Psoas muscle (tissue), 8 donors: ENCODE measurements at places on chromosomes 2 and 18. TPM values are rescaled to one million over a fixed set of nuclear protein-coding genes. Genes with fewer than 3 reads are reported as not detected.

The KLF7 gene
- polyA plus RNA-seq, result 2.4 TPM

GRCh38 chr2:228594012-228594411 lies 412.5 kb upstream of the SPHKAP start:
- H3K27ac ChIP-seq, result no peak overlapping the region
- no peaks in the 10 kb centered on the region for H3K36me3 ChIP-seq
- H3K4me1 ChIP-seq, result no peaks in the 10 kb centered on the region
- DNase-seq, result no peak

DNA sequence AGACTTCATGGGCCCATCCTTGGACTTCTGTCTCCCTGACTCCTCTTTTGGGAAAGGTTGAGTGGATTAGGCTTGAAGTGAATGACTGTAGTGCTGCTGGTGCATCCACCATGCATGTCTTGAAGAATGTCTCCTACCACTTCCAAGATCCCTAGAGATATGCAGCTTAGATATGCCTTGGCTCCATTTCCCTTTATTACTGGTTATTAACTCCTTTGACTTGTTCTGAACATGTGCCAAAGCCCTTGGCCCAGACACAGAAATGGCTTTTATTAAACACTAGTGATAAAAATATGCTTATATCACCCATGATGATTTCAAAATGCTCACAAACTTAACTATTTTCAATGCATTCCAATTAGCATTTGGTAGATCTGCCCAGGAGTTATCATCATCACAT lies 90.0 kb upstream of the SLC14A2 start:
- peaks cover 9% of the 10 kb centered on the region for H3K4me1 ChIP-seq
- H3K4me3 ChIP-seq, result no peak overlapping the region
- H3K36me3 ChIP-seq, result no peaks in the 10 kb centered on the region
- no peak for DNase-seq
- H3K27me3 ChIP-seq, result no peaks in the 10 kb centered on the region

GRCh38 chr2:46700435-46700834 lies 215.2 kb downstream of the MCFD2 start:
- no peak overlapping the region for H3K27ac ChIP-seq
- no peak for DNase-seq
- peaks cover 44% of the 10 kb centered on the region for H3K4me1 ChIP-seq
- no peaks in the 10 kb centered on the region for H3K27me3 ChIP-seq

GRCh38 chr2:215784371-215784783 lies 229.0 kb downstream of the MREG start:
- H3K4me1 ChIP-seq, result no peaks in the 10 kb centered on the region
- H3K4me3 ChIP-seq, result no peak overlapping the region
- DNase-seq, result no peak
